Kidney epithelial cell (primary cell): ENCODE measurements at places on chromosomes 16 and 17. TPM values are rescaled to one million over a fixed set of nuclear protein-coding genes. Genes with fewer than 3 reads are reported as not detected.

DNA sequence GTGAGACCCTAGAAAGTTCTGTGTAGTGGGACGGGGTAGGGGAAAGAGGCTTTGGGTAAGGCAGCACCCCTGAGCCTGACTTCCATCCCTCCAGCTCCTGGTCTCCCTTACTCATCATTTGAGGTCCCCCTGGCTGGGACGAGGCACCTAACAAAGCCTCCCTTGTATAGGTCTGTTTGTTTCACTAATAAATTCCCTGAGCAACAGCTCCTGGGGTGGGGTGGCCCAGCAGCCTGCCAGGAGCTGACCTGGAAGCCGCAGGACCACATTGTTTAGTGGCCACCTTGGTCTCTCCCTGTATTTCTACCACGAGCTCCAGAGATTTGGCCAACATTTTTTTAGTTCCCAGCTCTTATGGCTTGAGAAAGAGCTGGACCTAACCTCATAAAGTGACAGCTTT is 7.2 kb downstream of the PRR15L start:
- no peak for DNase-seq

- no peak for DNase-seq
Measured at GRCh38 chr17:58536542-58536941, 22.1 kb upstream of the MTMR4 start.

- DNase-seq, result no peak
Measured at GRCh38 chr16:29112755-29113347, 128.0 kb downstream of the LAT start.

- no peak for DNase-seq
Measured at GRCh38 chr16:68806422-68806821, 36.9 kb upstream of the TANGO6 start.

DNA sequence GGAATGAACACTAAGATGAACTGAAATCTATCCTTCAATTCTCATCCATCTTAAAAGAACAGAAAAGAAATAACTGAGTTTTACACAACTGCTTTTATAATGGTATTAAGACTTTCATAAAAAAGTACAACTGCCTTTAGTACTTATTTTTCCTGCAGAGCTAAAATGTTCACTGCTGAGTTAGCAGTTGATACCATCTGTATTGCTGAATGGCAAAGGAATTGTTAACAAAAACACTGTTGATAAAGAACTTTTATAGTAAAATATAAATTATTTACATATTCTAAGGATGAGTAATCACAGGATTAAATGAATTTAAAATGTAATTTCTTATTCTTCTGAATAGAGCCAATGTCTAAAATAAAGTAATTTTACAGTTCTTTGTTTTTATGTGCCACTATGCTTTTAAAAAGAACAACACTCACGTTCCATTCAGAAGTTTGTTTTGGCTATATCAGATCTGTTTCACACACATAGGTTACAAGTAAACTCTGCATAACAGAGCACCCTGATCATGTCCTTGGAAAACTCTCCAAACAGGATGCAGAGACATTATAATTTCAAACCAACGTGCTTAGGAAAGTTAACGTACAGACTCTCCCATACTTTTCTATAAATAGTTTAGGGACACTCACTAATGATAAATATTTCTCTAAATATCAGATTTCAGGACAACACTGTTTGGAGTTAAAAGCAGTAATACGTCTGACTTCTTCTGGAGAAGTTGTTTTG is 151.1 kb downstream of the ITFG1 start:
- no peak for DNase-seq

DNA sequence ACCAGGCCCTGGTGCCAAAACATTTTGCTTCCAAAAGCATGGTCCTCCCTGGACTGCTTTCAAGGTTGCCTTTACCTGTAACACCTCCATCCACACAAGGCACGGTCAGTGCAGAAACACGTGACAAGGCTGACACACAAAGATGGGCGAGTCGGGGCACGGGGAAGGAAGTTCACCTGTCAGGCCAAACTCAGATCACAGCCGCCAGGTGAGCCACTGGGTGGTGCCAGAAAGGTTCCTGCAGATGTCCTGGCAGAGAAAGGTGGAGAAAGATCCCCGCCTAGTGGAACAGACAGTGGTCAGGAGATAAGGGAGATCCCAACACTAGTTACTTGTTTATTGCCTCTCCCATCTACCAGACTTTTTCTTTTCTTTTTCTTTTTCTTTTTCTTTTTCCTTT is 155.3 kb downstream of the AIPL1 start:
- peak; percentile 16 for DNase-seq

GRCh38 chr16:57720142-57720575 is 15.4 kb upstream of the KATNB1 start:
- no peak for DNase-seq

DNA sequence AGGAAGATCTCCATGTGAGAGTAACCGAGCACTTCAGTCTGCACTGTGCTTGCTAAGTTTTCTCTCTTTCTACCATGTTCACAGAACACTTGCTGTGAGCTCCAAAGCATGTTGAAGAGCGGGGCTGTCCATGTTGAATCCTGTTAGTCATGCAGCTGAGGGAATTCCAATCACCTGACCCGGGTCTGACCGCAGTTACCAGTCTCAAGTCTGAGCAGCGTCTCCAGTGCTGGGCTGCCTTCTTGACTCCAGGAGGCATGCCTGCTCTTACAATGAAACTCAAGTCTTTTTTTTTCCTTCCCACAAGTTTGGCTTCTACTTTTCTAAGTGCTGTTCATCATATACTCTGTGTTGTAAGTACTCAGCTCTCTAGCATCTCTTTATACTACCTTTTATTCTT is 44.3 kb downstream of the HOXB1 start:
- peak; percentile 98 for DNase-seq

DNA sequence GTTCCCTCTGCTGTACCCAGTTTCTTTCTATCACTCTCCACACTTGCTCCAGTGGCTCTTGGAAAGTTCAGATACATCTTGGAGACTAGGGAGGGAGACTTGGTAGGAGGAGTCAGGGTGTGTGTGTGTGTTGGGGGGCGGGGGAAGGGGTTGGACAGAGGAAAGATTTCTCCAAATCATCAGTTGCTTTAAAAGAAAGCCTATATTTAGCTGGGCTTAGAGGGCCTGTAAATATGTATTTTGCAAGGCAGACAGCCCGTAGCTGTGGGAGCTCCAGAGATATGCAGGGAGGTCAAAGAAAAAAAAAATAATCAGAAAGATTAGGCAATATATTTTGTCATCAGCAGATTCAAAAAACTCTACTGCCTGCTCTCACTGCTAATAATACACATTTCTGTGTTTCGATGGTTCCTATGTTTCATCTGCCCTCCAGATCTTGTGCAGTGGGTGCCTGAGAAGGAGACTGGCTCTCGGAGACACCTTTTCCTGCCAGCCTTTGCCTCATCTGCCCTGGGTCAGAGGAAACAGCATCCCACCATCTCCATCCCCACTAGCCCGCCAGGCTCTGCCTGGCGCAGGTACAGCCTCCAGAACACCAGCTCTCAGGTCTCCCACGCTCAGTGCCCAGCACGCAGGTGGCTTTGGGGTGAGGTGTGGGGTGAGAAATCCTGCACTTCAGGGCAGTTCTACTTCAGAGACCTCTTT is 4.8 kb upstream of the PPP1R9B start:
- DNase-seq, result no peak

DNA sequence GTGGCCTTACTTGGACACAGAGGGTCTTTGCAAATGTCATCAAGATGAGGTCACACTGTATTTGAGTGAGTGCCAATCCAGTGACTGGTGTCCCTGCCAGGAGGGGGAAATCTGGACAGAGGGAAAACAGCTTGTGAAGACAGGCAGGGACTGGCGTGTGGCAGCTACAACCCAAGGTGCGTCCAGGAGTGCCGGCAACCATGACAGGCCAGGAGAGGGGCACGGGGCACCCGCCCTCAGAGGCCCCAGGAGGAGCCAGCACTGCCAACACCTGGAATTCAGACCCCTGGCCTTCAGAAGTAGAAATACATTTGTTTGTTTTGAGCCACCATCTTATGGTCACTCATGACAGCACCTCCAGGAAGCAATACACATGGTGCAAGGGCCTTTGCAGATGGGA is 225.7 kb downstream of the CPPED1 start:
- no peak for DNase-seq

GRCh38 chr16:58086381-58087208 is 42.6 kb downstream of the CFAP20 start:
- DNase-seq, result no peak

DNA sequence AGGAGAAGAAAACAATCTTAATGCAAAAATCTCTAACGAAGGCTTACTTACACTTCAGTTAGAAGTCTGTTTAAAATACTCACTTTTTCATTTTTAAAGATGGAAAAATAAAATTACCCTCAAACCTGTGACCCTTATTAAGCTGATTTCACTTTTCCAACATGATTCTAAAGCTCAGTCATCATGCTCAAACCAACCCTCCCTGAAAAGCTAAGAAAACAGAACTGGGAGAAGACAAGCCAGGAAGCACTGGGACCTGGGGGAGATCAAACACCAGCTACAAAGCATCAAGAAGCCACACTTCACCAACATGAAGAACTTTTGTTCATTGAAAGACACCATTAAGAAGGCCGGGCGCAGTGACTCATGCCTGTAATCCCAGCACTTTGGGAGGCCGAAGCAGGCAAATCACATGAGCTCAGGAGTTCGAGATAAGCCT is 88.8 kb downstream of the LITAF start:
- DNase-seq, result peak; percentile 26

GRCh38 chr17:6670999-6671398 is 19.4 kb downstream of the C17orf100 start:
- no peak for DNase-seq

DNA sequence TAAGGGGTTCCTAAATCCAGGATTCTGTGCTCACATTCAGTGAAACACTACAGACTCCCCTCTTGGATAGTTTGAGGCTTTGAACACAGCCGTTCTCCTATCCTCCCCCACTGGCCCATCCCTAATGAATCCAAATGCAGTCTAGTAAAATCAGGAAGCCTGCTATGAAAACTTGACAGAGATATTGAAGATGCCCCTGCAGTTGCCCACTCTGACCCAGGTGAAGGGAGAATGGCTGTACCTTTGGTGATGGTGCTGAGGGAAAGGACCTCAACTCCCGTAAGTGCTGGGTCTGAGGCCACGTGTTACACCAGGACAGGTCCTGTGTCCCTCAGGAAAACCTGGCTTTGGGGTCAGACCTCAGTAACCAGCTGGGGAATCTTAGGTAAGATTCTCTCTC is 54.4 kb downstream of the SF3B3 start:
- no peak for DNase-seq

- DNase-seq, result no peak
Measured at GRCh38 chr17:78790552-78790951, 8.5 kb upstream of the CYTH1 start.

DNA sequence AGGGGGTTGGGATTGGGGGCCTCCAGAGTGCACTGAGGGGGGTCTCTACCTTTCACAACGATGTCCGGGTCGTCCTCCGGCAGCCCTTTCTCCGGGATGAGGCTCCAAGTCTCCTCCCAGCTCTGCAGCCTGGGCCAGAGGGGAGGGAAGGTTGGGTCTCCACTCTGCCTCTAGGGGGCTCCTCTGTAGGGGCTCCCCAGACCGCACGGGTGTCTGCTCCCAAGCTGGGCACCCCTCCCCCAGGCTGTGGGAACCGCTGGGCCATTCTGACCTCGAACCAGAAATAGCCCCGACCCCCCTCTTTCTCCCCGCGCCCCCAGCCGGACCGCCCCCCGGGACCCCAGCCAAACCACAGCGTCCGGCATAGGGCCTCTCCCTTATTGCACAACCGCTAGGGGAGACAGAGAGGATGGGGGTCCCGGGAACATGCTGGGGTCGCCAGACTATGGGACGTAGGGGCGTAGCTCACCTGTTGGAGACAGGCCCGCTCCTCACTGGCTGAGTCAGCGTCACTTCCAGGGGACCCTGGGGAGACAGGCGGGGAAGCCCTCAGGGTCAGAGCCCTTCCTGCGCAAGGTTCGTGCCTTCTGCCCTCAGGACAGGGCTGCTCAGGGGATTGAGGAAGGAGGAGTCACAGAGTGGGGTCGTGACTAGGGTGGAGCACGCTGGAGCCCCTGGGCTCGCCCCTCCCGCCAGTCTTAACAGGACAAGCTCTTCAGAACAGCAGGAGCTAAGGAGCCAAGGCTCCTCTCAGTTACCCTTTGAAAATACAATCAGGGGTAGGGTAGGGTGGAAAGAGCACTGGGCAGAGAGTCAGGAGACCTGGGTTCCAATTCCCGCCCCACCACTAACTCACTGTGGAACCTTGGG is 2.7 kb downstream of the PLEKHH3 start:
- no peak for DNase-seq

- no peak for DNase-seq
Measured at GRCh38 chr16:67517661-67518423, 10.8 kb upstream of the RIPOR1 start.

GRCh38 chr17:49624896-49625295 is 49.2 kb downstream of the NXPH3 start:
- no peak for DNase-seq

- no peak for DNase-seq
Measured at GRCh38 chr17:44314869-44315661, 6.7 kb downstream of the RUNDC3A start.

DNA sequence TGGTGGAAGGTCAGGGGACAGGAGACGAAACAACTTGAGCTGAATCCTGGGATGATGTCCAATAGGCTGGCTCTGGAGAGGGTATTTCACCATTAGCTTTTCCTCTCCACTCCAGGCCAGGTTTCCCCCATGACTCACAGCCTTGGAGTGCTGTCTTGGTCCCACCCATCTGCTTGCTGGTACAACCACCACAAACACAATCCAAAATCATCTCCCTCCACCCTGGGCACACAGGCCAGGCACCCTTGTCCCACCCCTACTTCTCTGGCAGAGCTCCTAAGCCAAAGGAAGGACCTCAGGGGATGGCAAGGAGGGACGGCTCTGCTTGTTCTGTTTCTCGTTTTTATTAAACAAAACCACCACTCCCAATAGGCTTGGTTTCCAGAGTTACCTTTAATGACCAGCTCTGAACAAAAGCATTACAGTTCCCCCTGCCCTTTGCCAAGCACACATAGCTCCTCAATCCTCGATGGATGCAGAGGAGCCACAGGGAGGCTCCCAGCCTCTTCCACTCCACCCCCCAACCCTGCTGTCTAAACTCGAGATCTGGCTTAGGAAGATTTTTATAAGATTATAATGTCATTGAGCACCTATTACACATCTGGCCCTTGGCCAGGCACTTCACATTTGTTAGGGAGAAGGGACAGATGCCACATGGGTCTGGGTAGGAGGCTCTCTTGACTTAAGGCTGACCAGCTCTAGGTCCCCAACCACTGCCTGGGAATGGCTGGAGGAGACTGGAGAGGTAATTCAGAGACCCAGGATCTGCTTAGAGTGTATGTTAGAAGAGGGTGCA is 13.3 kb downstream of the CAVIN1 start:
- DNase-seq, result no peak

DNA sequence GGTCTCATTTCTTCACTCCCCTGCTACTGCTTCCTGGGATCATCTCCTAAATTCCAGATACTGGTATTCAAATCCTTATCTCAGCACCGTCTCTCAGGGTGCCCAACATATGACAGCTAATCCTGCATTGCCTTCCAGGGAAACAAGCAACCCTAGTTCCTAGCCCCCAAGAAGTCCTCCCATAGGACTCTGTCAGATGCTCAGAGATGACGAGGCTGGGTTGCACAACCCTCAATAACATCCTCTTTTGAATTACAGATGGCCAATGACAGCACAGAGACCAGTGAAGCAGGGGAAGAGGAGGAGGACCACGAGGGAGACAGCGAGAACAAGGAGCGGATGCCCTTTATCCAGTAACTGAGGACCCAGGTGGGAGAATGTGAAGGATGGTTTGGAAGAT is 45.0 kb upstream of the CLEC3A start:
- DNase-seq, result no peak

KCNH6 gene
- total RNA-seq, result 0.07 and 0.21 TPM in 2 replicates

ZFP1 gene
- 10.3 and 12.0 TPM in 2 replicates for total RNA-seq

PLXDC1 gene
- total RNA-seq, result under 0.01 and 0.67 TPM in 2 replicates

CACNG3 gene
- total RNA-seq, result not detected in 2 replicates

KRTAP2-3 gene
- 4.3 and 5.2 TPM in 2 replicates for total RNA-seq

MILR1 gene
- total RNA-seq, result not detected in 2 replicates

CEP295NL gene
- 0.63 and 1.8 TPM in 2 replicates for total RNA-seq

TP53TG3F gene
- total RNA-seq, result not detected in 2 replicates

C17orf78 gene
- not detected in 2 replicates for total RNA-seq
